ENCODE measurements at places on chromosomes 7 and 10.

DNA sequence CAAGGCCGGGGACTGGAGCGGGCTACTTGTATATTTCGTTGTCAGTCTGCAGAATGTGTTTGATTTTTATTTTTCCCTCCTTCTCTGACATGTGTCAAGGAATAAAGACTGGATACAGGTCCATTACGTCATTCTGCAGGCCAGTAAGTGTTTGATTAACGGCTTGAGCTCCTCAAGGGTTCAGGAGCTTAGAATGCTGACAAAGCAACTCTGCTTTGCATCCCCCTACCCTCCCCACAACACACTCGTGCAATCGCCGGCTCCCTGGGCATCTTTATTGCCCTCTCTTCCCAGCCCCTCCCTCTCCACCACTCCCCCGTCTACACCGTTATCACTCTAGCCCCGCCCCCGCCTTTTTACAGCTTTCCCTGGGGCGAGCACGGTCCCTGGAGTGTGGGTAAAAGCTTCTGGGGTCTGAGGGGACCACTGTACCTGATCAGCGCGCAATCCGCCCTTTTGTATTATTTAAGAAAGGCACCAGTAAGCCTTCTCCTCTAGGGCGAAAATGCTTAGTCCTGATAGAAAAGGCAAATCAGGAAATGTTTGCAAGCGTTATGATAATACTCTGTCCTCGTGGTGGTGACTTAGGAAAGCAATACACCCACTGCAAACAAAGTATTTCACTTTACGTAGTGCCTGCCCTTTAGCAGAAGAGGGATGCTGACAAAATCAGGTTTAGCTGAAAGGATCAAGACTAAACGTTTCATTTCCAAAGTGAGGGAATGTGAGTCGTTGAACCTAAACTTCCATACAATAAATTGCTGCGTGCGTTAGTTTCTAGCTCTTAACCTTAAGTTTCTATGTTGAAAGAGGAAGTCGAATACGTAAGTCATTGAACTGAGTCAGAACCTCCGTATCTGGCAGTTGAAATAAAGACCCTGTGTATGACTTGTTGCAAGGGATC lies 1.4 kb upstream of the CREB5 start:
- DNase-seq: peak; percentile 72

- no peak for DNase-seq
These were observed 129.4 kb downstream of the BMPER start for GRCh38 chr7:34034728-34035127.

- no peak for DNase-seq
These were observed 39.6 kb upstream of the INPP5A start for GRCh38 chr10:132497861-132498561.

DNA sequence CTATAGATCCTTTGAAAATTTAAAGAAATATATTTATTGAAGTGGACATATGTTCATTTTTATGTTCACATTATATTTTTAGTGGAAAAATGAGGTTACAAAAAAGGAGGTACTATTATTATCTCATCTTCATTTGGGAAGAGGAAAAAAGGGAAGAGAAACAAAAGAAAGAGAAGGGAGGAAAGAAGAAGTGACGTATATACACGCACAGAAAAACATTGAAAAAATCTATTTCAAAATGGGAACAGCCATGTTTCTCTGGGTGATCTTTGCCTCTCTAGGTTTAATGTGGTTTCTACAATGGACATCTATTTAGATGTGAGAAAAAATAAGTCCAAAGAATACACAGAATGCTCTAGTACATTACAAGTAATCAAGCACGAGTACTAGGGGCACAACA lies 14.8 kb downstream of the ANK3 start:
- DNase-seq: no peak

All from SK-MEL-5 (cell line).